ENCODE measurements at places on chromosomes 6 and 20.

DNA sequence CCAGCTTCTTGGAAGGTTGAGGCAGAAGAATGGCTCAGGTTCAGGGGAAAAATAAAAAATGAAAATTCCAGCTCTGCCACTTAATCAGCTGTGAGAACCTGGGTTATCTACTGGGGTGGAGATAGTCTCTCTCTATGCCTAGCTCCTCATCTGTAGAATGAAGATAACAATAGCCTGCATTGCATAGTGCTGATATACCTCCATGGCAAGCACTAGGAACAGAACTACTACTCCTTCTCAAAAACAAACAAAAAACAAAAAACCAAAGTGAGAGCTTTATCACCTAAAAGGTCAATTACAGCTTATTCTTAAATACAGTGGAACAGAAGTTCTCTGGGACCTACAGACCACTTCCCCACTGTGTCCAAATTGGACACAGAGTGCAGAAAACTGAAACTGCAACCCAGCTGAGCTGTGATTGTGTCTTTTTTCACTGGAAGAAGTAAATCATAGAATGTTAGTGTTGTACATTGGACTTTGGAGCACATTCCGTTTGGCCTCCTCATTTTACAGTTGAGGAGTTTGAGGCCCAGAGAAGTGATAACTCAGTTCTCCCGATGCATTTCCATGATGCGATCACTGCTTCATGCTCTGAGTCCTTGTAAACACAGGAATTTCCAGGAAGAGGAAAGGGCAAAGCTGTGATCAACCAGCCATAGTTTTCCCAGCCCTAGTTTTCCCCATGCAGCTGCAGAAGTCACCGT, 23.3 kb downstream of the MTFR2 start:
- DNase-seq: no peak

- no peak for DNase-seq
These were observed 1515.1 kb downstream of the HACE1 start for GRCh38 chr6:103344554-103345163.

DNA sequence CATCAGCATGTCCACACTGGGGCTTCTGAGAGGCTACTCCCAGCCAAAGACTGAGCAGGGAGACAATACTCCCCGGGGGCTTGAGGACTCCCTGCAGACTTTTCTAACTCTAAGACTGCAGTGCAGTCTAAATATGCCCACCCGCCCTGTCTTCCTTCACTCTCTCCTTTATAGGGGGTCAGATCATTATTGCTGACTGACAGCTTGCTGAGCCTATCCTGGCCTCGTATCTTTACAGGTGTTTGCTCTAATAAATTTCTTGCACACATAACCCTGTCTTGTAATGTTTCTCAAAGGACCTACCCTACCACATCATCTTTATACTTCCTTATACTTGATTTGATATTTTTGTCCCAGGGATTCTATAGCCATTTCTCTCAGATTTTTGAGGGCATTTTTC, 39.4 kb upstream of the MOCS1 start:
- DNase-seq: no peak

DNA sequence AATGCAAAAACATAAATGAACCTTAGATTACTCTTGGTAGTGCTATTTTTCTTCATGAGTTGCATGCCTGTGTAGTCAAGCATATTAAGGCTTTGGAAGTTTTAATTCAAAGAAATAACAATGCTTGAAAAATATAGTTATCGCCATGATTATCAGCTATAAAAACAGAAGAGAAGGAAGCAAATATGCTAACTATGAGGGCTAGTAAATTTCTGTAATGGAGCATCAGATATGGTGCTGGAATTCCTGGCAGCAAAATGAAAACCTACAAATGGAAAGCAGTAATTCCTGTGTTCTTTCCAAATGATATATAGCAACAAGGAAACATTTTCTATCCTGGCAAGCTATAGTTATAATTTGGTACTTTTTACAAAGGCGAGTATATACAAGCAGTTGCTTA, 29.7 kb downstream of the DOP1A start:
- DNase-seq: no peak

GRCh38 chr6:144712541-144712940, 427.4 kb downstream of the UTRN start:
- no peak for DNase-seq

Measured in activated T-cell treated with anti-CD3 and anti-CD28 coated beads, Interleukin-2, amount 50 U/mL, for 48 hours (primary cell).